ENCODE measurements at places on chromosomes 7 and 10. TPM values are rescaled to one million over a fixed set of nuclear protein-coding genes. Genes with fewer than 3 reads are reported as not detected.

GRCh38 chr7:12692479-12693259, 5.2 kb downstream of the ARL4A start:
- DNase-seq: no peak

DNA sequence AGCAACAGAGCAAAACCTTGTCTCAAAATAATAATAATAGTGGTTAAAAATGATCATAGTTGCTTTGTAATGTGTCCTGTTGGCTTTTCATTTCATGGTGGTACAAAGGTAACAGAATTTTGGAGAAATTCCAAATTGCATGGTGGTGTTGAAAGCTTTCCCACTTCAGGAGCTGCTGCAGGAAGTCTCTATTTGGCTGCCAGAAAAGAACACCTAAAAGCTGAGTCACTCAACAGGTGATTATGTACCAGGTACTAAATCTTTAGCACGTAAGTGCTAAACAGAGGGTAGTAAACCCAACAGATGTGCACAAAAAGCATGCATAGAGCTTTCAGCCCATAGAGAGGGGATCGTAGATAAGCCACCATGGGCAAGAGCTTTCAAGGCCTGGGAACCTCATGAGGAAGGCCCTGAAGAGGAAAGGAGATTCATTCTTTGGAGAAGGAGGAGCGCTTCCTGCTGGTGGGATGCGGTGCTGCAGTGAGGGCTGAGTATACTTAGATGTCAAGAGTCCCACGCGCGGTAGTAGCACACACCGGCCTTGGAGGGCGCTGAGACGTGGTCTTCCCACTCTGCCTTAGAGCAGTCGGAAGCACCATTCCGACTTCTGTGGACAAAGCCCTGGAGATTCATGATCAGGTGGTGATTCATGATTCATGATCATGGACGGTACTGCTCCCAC, 118.7 kb downstream of the RALA start:
- DNase-seq: peak; percentile 24

DNA sequence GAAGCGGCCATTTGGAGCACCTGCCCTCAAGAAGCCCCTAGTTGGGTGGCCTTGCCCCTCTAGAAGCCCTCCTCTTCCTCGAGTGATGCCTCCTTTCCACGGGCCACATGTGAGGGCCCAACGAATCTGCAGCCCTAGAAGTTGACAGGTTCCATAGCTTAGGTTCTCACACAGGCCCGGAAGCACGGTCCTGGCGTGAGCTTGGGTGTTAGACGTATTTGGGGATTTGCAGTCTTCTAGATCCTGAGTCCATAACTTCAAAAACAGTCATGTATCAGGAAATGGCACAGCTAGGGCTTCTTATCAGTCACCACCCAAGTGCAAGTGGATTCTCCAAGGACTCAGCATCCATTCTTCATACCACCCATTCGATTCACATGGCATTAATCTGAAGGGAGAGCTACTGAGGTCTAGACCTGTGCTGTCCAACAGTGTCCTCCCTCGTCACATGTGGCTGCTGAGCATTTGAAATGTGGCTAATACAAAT, 477 bp upstream of the FBXW4 start:
- no peak for DNase-seq

DNA sequence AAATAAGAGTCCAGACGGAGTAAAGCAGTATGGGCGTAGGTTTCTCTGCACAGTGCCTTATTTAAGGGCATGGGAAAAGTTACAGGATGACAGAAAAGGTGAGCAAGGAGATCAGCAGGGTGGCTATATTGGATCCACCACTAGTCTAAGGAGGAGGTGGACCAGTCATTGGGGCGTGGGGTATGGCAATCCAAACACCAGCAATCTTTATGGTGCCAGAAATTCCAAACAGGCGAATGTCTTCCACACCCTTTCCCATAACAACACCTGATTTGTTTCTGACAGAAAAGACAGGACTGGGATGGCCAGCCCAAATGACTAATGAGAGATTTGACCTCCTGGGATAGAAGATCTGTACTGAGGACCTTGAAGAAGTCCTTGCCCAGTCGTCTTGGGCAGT, 181.8 kb upstream of the MBL2 start:
- no peak for DNase-seq

DNA sequence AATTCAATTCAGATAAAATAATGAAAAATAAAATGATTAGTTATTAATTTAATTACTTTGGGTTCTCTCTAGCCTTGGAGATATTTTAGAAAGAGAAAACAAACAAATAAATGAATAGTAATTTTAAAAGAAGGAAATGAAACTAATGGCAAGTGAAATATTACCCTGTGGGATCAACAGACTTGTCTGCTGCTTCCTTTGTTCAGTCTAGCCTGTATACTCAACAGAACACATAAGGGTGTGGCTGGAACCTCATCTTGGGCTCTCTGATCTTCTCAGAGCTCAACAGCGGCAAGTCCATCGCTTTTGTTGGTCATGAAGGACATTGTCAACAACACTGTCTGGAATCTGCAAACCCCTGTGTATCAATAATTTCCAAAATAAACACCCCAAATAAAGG, 904.9 kb downstream of the IPMK start:
- DNase-seq: no peak

- no peak for DNase-seq
Measured at GRCh38 chr10:43181146-43181545, 42.9 kb downstream of the CSGALNACT2 start.

GRCh38 chr10:27373566-27374160, 130.4 kb upstream of the RAB18 start:
- DNase-seq: no peak

- no peak for DNase-seq
Measured at GRCh38 chr7:144436500-144436899, 33.0 kb upstream of the NOBOX start.

GRCh38 chr7:1513657-1514095, 9.5 kb upstream of the INTS1 start:
- peak; percentile 18 for DNase-seq

DNA sequence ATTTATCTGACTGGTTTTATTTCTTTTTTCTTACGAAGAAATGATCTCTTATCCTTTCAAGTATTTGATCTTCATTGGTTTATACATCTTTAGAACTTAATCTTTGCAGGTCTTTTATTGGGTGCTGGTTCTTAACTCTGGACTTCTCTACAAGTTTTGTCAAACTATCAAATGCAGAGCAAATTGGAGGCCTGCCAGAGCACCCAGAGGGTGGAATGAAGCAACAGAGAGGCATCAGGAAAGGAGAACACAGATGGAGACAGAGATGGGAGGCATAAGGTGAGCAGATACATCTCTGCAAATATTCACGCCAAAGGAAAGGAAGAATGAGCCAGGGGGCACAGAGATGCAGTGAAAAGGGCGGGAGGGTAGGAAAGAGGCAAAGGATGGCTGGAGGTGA, 130.3 kb downstream of the PKD1L1 start:
- peak; percentile 36 for DNase-seq

GRCh38 chr10:126500185-126500584, 111.9 kb upstream of the ADAM12 start:
- DNase-seq: no peak

GRCh38 chr10:29680091-29680490, 45.3 kb upstream of the SVIL start:
- no peak for DNase-seq

DNA sequence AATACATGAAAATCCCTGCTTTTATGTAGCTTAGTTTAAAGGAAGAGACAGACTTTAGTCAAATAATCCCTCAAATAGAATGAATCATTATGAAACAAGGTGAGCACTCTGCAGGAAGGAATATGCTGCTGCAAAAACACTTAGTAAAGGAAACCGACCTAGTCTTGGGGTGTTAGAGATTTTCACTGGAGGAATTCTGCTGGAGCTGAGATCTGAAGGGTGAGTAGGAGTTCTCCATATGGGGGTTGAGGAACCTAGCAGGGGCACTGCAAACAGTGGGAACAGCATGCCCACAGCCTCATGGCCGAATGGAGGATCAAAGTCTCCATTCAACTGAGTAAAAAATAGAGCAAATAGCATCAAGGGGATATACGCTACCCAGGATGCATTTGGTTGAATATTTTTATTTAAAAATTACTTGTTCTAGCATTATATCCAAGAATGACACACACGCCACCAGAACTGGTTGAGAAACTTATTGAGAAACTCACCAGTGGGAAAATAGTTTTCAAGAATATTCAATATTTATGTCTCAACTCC, 3.5 kb downstream of the ITIH2 start:
- DNase-seq: no peak

- no peak for DNase-seq
Measured at GRCh38 chr7:132133501-132133900, 442.8 kb downstream of the PLXNA4 start.

Gene FXYD4
- total RNA-seq: not detected

Gene HNRNPA2B1
- 234 TPM for total RNA-seq

Gene LRRC18
- total RNA-seq: not detected

Gene POR
- 40.7 TPM for total RNA-seq

Gene MARVELD1
- total RNA-seq: 34.9 TPM

Gene NAT16
- not detected for total RNA-seq

Gene TUBB8
- total RNA-seq: not detected

Gene ZNF503
- total RNA-seq: 29.8 TPM

Gene USP54
- 10.4 TPM for total RNA-seq

Gene CDNF
- total RNA-seq: 1.2 TPM

Data from fibroblast of the aortic adventitia (primary cell).